ENCODE measurements at places on chromosomes 7 and 10.

DNA sequence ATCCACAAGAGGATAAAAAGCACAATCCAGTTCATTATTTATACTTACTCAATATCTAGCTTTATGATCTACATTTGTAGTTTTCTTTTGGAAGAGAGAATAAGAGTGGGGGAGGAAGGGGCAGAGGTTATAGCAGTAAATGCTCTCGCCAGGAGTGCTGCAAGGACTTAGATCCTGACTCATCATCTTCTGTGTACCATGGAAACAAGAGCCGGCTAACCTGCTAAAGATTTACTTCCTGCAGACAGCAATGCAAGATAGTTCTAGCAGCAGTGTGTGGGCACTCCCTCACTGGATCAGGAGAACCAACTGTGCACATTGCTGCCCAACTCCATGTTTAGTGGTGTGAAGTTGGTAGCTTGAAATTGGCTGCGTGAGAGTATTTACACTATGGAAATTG is 47.7 kb upstream of the TRIL start:
- no peak for DNase-seq

DNA sequence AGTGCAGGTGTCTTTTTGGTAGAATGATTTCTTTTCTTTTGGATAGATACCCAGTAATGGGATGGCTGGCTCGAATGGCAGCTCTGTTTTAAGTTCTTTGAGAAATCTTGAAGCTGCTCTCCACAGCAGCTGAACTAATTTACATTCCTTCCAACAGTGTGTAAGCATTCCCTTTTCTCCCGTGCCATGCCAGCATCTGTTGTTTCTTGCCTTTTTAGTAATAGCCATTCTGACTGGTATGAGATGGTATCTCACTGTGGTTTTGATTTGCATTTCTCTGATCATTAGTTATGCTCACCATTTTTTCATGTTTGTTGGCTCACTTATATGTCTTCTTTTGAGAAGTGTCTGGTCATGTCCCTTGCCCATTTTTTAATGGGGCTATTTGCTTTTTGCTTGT is 486.3 kb downstream of the GALNT17 start:
- no peak for DNase-seq

- no peak for DNase-seq
These were observed 462.8 kb downstream of the ATRNL1 start for GRCh38 chr10:115555887-115556402.

DNA sequence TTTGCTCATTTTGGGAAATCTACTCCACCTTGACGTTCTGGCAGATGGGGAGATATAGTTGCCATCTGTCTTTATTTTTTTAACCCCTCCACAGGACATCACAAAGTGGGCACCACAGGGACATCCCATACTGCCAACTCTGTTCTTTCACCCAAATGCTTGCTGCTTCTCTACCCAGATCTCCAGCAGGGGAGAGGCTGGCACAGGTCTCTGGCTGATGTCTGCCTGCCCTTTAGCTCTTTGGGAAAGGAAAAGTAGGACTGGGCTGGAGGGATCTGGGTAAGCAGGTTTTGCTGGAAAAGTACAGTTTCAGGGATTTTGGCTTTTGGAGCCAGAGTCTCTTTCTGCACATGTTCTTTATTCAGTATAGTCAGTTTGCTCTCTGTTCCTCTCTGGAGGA is 156.7 kb downstream of the ANLN start:
- DNase-seq: no peak

GRCh38 chr7:38339953-38340819 is 66.8 kb upstream of the TARP start:
- no peak for DNase-seq

DNA sequence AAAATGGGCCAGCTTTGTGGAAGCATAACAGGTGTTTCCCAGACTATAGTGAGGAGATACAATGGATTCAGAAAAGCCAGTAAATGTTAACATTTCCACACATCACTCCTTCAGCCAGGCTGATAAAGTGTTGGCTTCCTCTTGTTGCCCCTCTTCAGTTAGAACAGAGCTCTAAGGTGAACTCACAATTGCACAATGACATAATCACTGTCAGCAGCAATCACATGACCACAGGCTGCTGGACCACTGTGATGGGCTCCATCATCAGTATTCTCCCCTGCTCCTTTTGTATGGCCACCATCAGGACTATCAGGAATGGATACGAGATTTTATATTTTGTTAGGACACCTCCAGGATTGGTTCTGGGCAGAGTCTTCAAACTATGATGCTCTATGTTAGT is 849.4 kb upstream of the GHITM start:
- DNase-seq: no peak

GRCh38 chr10:127300868-127301321 is 104.5 kb upstream of the INSYN2A start:
- no peak for DNase-seq
